Neural cell (in vitro differentiated cells): ENCODE measurements at places on chromosomes 7 and 10. TPM values are rescaled to one million over a fixed set of nuclear protein-coding genes. Genes with fewer than 3 reads are reported as not detected.

TMEM176B gene
- 1.9 and 3.0 TPM in 2 replicates for polyA plus RNA-seq

TDRD1 gene
- not detected in 2 replicates for polyA plus RNA-seq

EN2 gene
- not detected in 2 replicates for polyA plus RNA-seq

GIMAP6 gene
- polyA plus RNA-seq, result not detected in 2 replicates

COMMD3 gene
- 234 and 272 TPM in 2 replicates for polyA plus RNA-seq

MBLAC1 gene
- 6.4 and 10.1 TPM in 2 replicates for polyA plus RNA-seq

UNCX gene
- 1.6 TPM in 2 replicates for polyA plus RNA-seq

SUV39H2 gene
- polyA plus RNA-seq, result 19.4 and 34.5 TPM in 2 replicates

GFRA1 gene
- polyA plus RNA-seq, result 2.3 and 13.9 TPM in 2 replicates

CPA1 gene
- polyA plus RNA-seq, result not detected in 2 replicates

PTF1A gene
- not detected in 2 replicates for polyA plus RNA-seq

COL28A1 gene
- 1.0 and 1.4 TPM in 2 replicates for polyA plus RNA-seq
